ENCODE measurements at places on chromosomes 7 and 10.

GRCh38 chr7:70935854-70936253, 196.1 kb upstream of the GALNT17 start:
- no peaks in the 10 kb centered on the region for H3K4me1 ChIP-seq
- H3K27me3 ChIP-seq, result no peaks in the 10 kb centered on the region
- no peak overlapping the region for H3K4me3 ChIP-seq
- no peak for DNase-seq
- no peaks in the 10 kb centered on the region for H3K36me3 ChIP-seq

DNA sequence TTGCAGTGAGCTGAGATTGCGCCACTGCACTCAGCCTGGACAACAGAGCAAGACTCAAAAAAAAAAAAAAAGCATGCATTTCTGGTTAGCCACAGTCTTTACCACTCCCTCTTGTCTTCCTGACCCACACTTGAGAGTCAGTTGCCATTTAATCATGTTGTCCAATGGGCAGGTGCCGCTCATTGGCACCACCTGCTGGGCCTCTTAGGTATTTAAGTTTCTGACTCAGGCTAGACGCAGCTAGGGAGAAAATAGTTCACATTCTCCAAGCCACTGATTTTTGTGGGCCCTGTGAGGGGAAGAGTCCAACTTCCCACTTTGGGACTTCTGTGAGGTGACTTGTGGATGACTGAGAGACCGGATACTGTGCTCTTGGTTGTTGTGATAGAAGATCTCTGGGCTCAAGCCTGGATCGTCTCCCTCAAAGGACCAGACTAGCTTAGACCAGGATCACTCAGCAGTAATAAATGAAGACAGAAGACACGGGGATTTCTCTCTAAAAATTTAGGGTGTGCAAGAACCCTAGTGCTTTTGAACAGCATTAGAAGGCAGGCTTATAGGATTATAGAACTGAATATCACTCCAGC, 26.8 kb upstream of the SORCS3 start:
- no peaks in the 10 kb centered on the region for H3K36me3 ChIP-seq
- DNase-seq, result no peak
- H3K27ac ChIP-seq, result no peak overlapping the region
- no peaks in the 10 kb centered on the region for H3K27me3 ChIP-seq

DNA sequence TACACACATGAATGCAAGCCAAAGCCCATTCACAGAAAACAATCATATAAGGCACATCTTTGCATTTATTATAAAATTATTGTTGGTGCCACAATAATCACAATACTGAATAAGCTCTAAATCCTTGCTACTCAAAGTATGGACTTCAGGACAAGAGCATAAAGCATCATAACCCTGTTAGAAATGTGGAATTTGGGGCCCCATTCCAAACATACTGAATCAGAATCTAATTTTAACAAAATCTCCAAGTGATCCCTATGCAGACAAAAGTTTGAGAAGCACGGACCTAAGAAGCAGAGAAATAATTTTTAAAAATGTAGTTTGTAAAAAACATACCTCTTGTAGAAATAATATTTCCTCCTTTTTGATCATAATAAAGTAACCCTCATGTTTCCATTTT, 199.2 kb downstream of the IMMP2L start:
- H3K36me3 ChIP-seq, result no peaks in the 10 kb centered on the region
- DNase-seq, result no peak
- H3K4me1 ChIP-seq, result no peaks in the 10 kb centered on the region
- H3K27ac ChIP-seq, result no peak overlapping the region
- H3K4me3 ChIP-seq, result no peak overlapping the region

DNA sequence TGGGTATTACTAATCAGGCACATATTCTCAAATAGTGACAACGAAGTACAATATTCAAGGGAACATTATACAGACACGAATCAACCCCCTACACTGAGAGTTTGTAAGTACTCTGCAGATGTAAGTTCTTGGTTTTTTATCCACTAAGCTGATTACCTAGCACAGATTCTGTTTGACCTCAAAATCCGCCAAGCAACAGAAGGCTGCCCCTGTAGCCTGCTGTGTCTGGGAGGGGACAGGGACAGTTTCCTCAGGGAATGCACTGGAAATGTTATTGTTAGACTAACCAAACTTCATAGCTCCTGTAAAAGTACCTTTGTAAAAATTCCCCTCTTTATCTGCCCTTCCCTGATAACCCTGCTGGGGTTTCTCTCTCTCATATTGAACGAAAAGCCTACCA, 45.2 kb upstream of the ZRANB1 start:
- no peaks in the 10 kb centered on the region for H3K4me1 ChIP-seq
- H3K27ac ChIP-seq, result no peak overlapping the region
- no peaks in the 10 kb centered on the region for H3K27me3 ChIP-seq
- no peak for DNase-seq

- H3K36me3 ChIP-seq, result no peaks in the 10 kb centered on the region
- H3K4me1 ChIP-seq, result no peaks in the 10 kb centered on the region
- H3K27me3 ChIP-seq, result no peaks in the 10 kb centered on the region
These were observed 148.1 kb downstream of the ITGA8 start for GRCh38 chr10:15571575-15571974.

DNA sequence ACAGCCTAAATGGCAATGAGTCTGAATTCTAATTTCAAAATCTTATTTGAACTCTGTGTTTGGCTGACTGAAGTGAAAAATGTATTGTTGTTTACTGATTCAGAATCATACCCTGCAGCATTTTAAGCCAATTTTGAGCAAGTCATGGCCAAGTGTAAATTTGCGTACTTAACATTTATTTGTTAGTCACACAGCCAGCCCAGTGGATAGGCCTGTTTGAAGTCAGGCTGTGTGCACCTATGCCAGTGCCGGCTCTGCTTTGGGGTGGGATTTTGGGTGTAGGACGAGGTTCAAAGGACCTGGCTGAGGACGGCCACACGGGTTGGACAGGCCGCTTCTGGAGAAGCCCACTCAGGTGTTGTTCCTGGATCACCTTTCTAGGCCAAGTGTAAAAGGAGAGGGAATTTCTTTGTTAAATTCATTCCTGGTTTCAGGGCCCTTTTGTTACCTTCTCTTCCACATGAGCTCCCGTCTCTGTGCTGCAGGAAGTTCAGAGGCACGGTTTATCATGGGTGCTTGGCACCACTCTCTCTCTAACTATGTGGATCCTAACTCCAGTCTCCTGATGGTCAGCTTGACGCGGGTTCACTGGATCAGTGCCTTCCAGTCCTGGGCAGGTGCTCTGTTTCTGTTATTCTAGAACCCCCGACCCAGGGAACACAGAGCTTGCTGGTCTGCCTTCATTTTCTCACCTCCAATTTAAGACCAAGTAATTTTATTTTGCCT, 84.7 kb downstream of the CCNY start:
- no peaks in the 10 kb centered on the region for H3K36me3 ChIP-seq
- no peak overlapping the region for H3K27ac ChIP-seq
- H3K4me3 ChIP-seq, result no peak overlapping the region

DNA sequence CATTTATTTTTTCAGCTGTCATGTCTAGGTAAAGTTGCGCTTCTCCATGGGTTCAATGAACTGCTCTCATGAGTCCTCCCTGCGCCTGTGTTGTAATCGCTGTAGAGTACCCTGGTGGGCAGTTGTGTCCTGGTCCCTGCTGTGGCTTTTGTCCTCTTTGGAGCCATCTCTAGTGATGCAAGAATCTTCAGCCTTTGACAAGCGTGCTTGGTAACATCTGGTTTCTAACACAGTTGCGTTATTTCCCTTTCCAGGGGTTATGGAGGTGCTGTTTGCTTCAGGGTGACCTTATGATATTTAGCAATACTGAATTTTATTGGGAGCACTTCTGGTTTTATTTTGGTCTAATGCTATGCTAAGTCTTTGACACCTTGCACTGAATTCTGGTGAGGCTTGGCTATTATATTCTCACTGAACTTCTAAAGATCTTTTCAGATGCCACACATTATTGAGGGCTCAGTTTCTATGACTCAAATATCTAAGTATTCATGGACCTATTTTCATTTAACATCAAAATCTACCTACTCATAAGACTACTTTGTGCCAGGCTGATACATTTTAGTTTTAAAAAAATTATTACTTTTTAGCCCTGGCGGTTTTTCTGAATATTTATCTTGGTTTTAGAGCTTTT, 88.6 kb downstream of the FANK1 start:
- no peaks in the 10 kb centered on the region for H3K27me3 ChIP-seq
- no peak overlapping the region for H3K4me3 ChIP-seq
- DNase-seq, result no peak
- H3K27ac ChIP-seq, result no peak overlapping the region

GRCh38 chr10:108582387-108582786, 1340.9 kb downstream of the XPNPEP1 start:
- no peaks in the 10 kb centered on the region for H3K27me3 ChIP-seq
- no peak for DNase-seq
- H3K4me1 ChIP-seq, result no peaks in the 10 kb centered on the region

DNA sequence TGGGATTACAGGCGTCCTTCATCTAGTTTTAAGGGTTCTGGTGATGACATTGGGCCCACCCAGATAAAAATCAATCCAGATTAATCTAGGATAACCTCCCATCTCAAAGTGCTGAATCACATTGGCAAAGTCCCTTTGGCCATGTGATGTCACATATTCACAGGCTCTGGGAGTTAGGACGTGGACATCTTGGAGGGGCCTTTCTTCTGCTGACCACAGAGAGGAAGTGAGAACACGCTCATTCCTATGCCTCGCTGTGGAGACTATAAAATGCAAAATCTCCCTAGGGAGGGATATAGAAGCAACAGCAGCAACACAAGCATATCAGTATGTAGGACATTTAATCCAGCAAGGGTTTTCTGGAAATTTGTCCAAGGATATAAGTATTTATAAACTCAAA, 266.0 kb upstream of the PITRM1 start:
- no peak overlapping the region for H3K4me3 ChIP-seq
- no peaks in the 10 kb centered on the region for H3K4me1 ChIP-seq
- no peak overlapping the region for H3K27ac ChIP-seq
- H3K36me3 ChIP-seq, result no peaks in the 10 kb centered on the region
- no peak for DNase-seq
- H3K27me3 ChIP-seq, result no peaks in the 10 kb centered on the region

DNA sequence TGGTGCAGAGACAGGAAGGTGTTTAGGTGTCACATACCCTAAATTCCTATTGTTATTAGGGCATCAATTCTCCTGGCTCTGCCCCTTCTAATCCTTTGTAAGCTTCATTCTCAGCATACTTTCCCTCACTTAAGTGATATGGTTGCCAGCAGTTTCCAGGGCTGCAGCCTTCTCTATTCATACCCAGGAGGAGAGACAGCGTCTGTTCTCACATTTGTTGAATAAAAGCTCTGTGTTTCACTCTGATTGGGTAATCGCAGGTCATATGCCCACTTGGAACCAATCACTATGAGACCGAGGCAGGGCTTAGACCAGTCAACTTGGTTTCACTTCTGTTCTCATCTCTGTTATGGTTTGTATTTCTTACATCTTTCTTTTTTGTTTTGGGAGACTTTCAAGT, 109.6 kb upstream of the MTPN start:
- no peaks in the 10 kb centered on the region for H3K27me3 ChIP-seq
- H3K27ac ChIP-seq, result no peak overlapping the region
- H3K4me3 ChIP-seq, result no peak overlapping the region

GRCh38 chr10:105195831-105196230, 554.7 kb downstream of the SORCS3 start:
- H3K36me3 ChIP-seq, result no peaks in the 10 kb centered on the region
- no peak for DNase-seq
- no peaks in the 10 kb centered on the region for H3K27me3 ChIP-seq

GRCh38 chr10:46247808-46248569, 38.8 kb upstream of the ANTXRL start:
- H3K27me3 ChIP-seq, result no peaks in the 10 kb centered on the region
- no peak overlapping the region for H3K4me3 ChIP-seq
- H3K27ac ChIP-seq, result no peak overlapping the region
- DNase-seq, result peak; percentile 49
- H3K36me3 ChIP-seq, result no peaks in the 10 kb centered on the region
- H3K4me1 ChIP-seq, result no peaks in the 10 kb centered on the region

DNA sequence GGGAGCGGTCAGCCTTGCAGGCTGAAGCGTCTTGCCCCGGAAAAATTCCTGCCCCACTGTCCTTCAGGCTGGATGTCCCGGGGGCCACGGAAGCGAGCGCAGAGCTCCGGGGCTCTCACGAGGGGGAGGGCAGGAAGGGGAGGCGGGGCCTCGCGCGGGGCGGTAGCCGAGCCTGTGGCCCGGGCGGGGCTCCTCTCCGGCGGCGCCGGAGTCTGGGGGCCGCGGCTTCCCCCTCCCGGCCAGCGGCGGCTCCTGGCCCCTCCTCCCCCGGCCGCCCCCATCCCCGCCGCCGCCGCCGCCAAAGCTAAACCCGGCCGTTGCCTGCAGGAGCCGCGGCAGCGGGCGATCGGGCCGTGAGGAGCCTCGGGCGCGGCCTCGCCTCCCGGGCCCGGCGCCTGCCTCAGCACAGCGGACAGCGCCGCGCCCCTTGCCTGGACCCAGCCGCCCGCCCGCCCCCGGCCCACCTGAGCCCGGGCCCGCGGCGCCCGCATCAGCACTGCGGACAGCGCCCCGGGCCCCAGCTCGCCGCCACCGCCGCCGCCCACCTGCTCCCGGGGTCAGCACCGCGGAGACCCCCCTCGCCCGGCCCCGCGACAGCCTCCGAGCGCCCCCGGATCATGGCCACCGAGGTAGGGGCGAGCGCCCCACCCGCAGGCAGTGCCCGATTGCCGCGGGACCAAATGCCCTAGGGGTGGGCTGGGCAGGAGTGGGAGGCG, at the start of gene GOLGA7B:
TSS of gene GOLGA7B (plus strand) at position 157 of the 716 bp plus-strand sequence. CDS start at position 618, 461 bp downstream.
- peak; percentile 80 for DNase-seq
- H3K4me3 ChIP-seq, result no peak within 1 kb of the TSS
- no peaks in the 10 kb centered on the region for H3K36me3 ChIP-seq
- H3K27me3 ChIP-seq, result peaks cover 3% of the 10 kb centered on the region
- no peak within 1 kb of the TSS for H3K27ac ChIP-seq
- H3K4me1 ChIP-seq, result no peaks in the 10 kb centered on the region

DNA sequence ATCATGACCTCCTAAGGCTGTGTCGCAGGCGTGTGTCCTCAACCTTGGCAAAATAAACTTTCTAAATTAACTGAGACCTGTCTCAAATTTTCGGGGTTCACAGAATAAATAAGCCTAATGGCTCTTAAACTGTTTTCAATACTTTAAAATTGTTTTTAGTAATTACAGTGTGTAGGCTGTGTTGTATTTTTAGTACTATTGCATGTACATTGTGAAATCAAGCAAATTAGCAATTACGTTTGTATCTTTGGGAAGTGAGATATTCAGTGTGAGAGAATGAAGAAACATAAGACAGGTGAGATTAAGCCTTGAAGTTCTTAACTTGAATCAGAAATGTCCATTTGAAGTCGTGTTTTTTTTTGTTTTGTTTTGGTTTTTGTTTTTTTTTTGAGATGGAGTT, 4.8 kb upstream of the AKR1B10 start:
- H3K4me3 ChIP-seq, result no peak overlapping the region
- no peaks in the 10 kb centered on the region for H3K36me3 ChIP-seq
- H3K27me3 ChIP-seq, result no peaks in the 10 kb centered on the region
- no peaks in the 10 kb centered on the region for H3K4me1 ChIP-seq
- no peak overlapping the region for H3K27ac ChIP-seq

GRCh38 chr10:113626809-113627355, 37.0 kb downstream of the NRAP start:
- no peak overlapping the region for H3K4me3 ChIP-seq
- no peak for DNase-seq
- H3K27me3 ChIP-seq, result no peaks in the 10 kb centered on the region
- no peaks in the 10 kb centered on the region for H3K36me3 ChIP-seq
- no peak overlapping the region for H3K27ac ChIP-seq
